ENCODE measurements at places on chromosomes 7 and 10. TPM values are rescaled to one million over a fixed set of nuclear protein-coding genes. Genes with fewer than 3 reads are reported as not detected.

DNA sequence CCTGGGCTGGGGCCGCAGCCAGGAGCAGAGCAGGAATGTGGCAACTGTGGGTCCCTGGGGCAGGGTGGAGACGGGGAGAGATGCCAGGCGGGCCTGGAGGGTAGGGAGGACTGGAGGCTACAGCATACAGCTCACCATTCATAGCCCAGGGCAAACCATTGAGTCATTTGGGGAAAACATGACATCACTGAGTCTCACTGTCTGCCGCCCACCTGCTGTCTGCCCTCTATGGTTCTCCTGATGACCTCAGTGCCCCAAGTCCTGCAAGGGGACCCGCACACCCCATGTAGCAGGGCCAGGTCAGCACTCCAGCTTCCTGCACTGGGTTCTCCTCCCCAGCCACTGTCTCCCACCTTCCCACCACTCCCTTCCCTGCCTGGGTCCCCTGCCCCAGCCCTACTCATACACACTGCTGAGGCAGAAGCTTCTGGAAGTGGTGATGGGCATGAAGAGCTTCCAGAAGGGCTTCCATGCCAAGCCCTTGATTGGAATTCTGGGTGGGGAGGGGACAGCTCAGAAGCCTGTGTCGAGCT, 10.4 kb downstream of the CHST3 start:
- DNase-seq: no peak

The FAM25A gene
- polyA plus RNA-seq: not detected

DNA sequence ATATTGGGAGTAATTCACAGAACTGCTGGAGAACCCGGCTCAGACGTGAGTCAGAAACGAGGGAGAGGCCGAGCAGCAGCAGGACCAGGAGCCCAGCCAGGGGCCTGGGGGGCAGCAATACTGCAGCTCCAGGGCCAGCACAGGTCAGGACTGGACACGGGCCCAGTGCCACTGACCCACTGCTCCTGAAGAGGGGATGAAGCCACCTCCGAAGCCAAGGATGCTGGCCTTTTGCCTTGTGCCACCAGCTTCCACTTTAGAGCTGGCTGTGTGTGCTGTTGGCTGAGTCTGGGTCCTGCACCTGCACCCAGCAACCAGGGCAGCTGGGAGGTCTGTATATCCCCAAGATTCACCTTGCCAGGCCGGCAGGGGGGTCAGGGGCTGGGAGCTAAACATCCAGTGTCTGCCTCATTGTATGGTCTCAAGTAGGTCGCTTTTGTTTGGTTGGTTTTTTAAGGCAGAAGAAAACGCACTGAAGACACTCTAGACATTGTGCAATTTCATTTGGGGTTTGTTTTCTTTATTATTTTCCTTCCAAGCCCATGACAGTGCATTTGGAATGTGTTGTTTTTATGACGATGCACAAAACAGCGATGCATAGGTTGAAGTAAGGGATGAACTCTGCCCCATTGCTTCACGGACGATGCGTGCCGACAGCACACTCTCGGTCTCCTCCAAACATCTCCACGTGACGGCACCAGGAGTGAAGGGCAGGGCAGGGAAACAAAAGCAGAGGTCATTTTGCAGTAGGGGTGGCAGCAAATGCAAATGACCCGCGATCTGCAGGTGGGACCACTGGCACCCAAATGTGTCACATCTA, 27.7 kb upstream of the INSIG1 start:
- DNase-seq: no peak

DNA sequence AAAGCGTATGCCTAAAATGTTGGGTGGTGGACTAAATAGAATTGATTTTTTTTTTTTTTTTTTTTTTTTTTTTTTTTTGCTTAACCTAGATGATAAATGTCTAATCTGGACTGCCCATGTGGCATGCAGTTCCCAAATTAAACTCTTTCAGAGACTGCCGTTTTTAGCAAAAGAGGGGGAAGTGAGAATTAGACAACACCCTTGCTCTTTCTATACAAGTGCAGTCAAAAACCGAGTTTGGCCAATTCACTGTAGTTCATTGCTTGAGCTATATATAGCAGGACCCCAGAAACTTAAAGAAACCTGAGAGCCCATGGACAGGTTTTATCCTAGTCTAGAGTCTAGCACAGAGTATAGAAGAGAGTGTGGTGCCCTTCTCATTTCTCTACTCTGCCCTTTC, 141.9 kb downstream of the GRM3 start:
- no peak for DNase-seq

GRCh38 chr10:112404617-112405016, 30.7 kb downstream of the ACSL5 start:
- no peak for DNase-seq

The ADCY1 gene
- polyA plus RNA-seq: 0.10 TPM

The ADARB2 gene
- polyA plus RNA-seq: not detected

GRCh38 chr10:69065406-69066361, 22.2 kb upstream of the SRGN start:
- DNase-seq: no peak

DNA sequence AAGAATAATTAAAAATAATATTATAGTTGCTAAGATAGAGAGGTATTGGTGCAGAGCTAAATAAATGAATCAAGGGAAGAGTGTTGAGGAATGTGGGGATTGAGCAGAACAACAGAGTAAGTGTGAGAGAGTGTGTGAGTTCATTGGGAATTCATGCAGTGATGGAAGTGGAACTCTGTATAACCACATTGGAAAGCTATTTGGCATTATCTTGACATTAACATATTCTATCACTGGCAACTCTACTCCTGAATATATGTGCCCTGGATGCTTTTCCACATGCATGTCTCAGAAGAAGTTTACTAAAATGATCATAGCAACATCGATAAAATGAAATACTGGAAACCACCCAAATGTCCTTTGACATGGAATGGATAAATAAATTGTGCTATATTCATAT, 164.1 kb downstream of the SEMA3E start:
- no peak for DNase-seq

GRCh38 chr10:119104654-119105015, 722 bp downstream of the DENND10 start:
- no peak for DNase-seq

The NPTX2 gene
- polyA plus RNA-seq: 0.02 TPM

The RGR gene
- polyA plus RNA-seq: not detected

The PLAU gene
- polyA plus RNA-seq: 329 TPM

GRCh38 chr7:68936471-68937035, 661.7 kb upstream of the AUTS2 start:
- DNase-seq: no peak

DNA sequence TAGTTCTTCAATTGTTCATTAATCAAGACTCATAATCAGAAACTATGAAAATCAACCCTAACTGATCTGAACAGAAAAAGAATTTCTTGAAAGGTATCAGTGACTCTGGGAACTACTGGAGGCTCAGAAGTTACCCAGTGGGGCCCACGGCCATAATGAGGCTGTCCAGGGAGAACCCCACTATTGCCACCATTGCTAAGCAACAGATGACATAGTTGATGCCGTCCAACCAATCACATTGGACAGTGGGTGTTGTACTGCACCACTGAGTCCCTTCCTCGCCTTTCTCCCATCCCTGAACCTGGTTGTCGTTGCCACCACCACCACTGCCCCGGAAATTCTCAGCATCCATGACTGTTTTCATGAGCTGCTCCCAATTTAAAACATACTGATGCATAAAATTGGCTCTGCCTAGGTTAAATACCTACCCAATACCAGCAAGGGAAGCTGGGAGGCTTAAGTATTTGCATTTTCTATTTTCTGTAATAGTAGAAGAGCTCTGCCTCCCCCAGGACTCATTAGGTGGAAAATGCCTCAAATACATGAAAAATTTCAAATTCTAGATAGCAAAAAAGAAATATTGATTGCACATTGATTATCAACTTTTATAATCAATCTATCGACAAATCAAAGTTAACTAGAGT, 26.7 kb upstream of the USP6NL start:
- no peak for DNase-seq

DNA sequence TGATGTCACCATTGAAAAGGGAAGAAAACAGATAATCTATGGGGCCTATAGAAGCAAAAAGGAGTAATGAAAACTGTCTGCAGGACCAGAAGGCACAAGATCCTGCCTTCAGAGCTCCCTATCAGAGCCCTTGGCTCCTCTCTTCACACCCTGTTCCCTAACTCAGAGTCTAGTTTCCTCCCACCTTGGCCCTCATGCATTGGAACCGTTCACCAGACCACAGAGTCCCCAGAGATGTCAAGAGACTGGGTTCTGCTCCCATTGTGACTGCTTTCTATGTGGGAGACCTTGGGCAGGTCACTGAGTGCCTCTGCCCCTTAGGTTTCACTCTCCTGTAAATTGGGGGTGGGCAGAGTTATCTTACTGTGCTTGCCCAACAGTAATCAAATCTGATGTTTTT, 80.1 kb upstream of the RPA3 start:
- DNase-seq: no peak

The INPP5F gene
- polyA plus RNA-seq: 22.3 TPM

The RAMP3 gene
- not detected for polyA plus RNA-seq

- no peak for DNase-seq
Observed at GRCh38 chr7:821688-822087, 10.6 kb upstream of the SUN1 start.

DNA sequence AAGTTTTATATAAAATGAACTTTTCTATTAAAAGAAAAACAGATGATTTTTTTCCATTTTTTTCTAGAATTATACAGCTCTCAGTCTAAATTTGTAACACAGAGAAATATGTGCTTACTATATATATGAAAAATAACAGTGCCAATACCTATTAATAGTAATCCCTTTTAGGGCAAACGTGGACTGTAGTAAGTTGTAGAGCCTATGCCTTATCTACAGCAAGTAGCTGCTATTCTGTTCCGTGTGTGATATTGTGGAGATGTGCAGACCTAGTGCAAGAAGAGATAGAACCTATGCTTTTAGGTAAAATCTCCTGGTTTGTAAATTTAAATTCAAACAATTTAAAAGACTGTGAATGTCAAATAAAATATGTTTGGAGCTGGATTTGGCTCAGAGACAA, 72.9 kb downstream of the FAS start:
- DNase-seq: no peak

DNA sequence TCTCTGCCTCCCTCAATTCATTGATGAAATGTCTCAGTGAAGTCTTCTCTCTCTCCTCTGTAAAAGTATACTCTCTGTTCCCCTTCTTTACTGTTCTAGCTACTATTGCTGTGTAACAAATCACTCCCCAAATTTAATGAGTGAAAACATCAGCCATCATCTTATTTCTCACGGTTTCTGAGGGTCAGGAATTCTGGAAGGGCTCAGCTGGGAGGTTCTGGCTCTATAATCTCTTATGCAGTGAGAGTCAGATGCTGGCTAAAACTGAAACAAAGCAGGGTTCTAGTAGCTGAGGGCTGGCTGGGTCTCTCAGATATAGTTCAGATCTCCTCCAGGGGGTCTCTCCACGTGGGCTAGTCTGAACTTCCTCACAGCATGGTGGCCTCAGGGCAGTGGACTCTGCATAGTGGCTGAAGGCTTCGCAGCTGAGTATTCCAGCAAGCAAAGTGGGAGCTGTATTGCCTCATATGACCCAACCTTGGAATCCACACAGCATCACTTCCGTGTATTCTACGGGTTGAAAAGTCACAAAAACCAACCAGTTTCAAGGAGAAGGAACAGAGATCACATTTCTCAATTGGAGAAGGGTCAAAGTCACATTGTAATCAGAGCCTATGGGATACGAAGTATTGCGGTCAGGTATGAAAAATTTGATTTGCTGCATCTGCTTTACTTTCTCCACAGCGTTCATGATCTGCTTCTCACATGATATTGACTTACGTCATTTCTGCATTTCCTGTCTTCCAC, 74.8 kb upstream of the ATRNL1 start:
- DNase-seq: no peak

- no peak for DNase-seq
Observed at GRCh38 chr7:120402079-120402767, 129.2 kb downstream of the KCND2 start.

- DNase-seq: no peak
Observed at GRCh38 chr10:113997428-113997827, 46.2 kb upstream of the ADRB1 start.

Data from AG04450 (cell line).